ENCODE measurements at places on chromosomes 7 and 10.

DNA sequence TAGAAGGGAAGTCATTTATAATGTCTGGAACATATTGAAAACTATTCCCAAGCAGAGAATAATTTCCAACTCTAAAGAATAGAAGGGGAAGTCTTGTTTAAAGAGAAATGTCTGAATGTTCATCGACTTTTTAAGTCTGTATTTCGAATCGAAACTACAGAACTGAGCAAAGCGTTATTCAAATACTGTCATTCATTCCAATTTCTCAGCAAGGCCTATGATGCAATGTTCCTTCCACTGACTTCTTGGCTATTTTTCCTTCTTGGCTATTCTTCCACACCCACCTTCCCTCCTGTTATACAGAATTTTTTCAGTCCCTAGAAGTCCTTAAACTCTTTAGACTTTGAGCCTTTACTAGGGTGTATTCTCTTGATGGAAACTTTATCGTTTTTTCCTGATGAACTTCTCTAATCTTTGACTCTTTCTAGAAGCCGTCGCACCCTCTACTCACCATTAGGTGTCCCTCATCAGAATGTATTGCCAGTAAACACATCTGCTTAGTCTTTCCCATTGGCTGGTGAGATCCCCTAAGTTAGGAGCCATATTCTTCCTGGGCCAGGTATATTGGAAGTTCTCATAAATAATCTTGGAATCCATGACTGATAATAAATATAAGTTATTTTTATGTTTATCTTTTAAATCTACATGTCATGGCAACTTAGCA is 235.7 kb upstream of the CCDC6 start:
- no peak for DNase-seq

DNA sequence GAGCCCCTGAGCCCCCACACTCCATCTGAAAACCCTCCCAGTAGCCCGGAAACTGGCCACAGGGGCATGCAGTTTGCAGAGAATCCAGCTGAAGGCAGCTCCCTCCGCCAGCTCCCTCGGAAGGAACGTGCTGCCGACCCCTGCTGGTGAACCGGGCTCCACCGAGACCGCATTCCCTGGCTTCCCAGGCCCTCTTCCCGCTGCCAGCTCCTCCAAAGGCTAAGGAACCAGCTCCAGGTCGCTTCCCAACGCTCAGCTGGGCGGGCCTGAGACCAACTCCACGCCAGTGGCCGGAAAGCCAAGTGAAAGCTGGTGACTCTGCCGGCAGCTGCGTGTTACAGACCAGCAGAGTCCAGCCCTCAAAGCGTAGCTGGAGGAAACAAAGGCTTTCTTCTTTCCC is 35.8 kb downstream of the GPER1 start:
- DNase-seq, result no peak

DNA sequence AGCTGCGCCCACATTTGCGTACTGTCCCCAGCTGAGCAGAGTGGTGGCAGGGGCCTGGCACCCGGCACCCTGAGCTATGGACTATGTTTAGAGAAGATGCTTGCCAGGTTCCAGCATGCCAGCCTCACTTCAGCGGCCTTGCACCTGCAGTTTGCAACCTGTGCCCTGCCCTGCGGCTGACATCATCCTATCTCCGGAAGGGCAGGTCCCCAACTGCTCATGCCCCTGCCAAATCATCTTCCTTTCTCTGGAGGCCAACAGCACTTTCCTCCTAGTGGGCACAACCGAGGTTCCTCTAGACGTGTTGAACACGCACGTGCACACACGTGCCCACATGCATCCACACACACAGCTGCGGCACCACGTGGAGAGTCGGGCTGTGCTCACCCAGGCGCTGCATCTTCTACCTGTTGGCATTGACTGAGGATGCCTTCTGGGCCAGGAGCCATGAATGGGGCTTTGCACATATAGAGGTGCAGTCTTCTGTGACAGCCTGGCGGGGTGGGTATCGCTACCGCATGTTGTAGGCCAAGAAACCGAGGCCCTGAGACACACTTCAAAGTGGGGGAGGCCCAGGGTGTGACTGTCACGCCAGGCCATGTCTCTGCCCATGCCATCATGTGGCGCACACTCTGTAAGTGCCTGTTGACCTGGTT is 24.5 kb downstream of the CNPY1 start:
- DNase-seq, result no peak

DNA sequence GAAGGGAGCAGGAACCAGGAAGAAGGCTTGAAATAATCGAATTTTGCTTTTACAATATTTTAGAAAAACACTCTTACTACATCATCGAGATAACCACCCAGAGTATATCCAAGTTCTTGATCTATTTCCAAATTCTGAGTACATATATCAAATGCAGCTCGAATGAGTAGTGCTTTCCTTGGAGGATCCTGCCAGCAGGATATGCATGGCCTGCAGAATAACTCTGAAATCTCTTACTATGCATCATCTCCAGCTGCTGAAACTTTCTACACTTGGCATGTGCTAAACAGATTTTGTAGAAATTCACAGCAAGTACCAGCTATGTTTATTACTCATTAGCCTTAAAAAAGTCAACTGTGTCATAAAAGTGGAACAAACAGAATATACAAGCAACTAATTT is 44.0 kb upstream of the ANK3 start:
- DNase-seq, result no peak
